Trophoblast cell (in vitro differentiated cells and primary cell): ENCODE measurements at places on chromosomes 3 and 15.

DNA sequence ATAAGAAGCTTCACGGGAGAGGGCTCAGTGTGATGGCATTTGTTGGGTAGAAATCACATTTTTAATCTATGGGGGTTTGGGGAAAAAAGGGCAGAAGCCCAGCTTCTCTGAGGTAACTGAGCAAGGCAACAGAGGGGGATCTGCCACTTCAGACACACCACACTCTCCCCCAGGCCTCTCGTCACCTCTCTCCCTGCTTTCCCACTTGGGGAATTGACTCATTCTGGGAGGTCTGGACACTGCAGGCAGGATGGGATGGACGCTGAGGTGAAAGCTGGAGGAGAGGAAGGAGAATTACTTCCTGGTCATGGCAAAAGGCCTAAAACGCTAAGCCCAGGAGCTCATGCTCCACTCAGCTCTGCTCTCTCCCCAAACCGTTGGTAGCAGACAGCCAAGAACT is 33.2 kb downstream of the MYO5C start:
- H3K4me1 ChIP-seq = peaks cover 21% of the 10 kb centered on the region
- H3K4me3 ChIP-seq = no peak overlapping the region
- H3K27me3 ChIP-seq = no peaks in the 10 kb centered on the region
- peak overlapping the region; percentile 18 for H3K27ac ChIP-seq
- no peak for DNase-seq

DNA sequence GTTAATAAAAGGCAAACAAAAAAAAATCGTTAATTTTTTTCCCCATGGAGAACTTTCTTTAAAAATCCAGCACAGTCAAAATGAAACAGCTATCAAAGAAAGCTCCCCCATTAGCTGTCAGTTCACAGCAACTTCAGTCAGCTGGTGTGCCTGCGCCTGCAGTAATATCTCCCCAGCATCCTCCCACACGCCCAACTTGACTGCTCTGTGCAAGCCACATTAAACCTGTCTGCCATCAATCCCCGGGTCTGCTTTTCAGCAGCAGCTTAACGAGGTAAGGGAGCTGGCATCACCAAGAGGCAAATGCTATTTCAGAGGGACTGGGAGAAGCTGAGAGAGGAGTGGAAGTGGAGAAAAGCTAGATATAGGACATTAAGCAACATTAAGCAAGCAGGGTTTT is 337.5 kb downstream of the GAP43 start:
- H3K4me1 ChIP-seq = no peaks in the 10 kb centered on the region
- no peak for DNase-seq
- no peaks in the 10 kb centered on the region for H3K27me3 ChIP-seq

GRCh38 chr15:80615783-80616391 is 79.2 kb upstream of the ABHD17C start:
- peak; percentile 97 for DNase-seq
- H3K36me3 ChIP-seq = no peaks in the 10 kb centered on the region
- H3K27me3 ChIP-seq = no peaks in the 10 kb centered on the region
- H3K4me1 ChIP-seq = no peaks in the 10 kb centered on the region
- H3K4me3 ChIP-seq = no peak overlapping the region
- H3K27ac ChIP-seq = no peak overlapping the region

- no peak overlapping the region for H3K27ac ChIP-seq
- no peak for DNase-seq
- no peak overlapping the region for H3K4me3 ChIP-seq
- H3K27me3 ChIP-seq = no peaks in the 10 kb centered on the region
- no peaks in the 10 kb centered on the region for H3K4me1 ChIP-seq
- H3K36me3 ChIP-seq = no peaks in the 10 kb centered on the region
Measured at GRCh38 chr15:80645494-80646065, 49.5 kb upstream of the ABHD17C start.

GRCh38 chr3:151813799-151814198 is at the start of gene AADAC:
AADAC (plus strand) TSS chr3:151814116; CDS start chr3:151814163, 47 bp downstream.
- no peak for DNase-seq
- peaks cover 2% of the 10 kb centered on the region for H3K4me1 ChIP-seq
- no peaks in the 10 kb centered on the region for H3K27me3 ChIP-seq
- no peak within 1 kb of the TSS for H3K27ac ChIP-seq
- H3K36me3 ChIP-seq = no peaks in the 10 kb centered on the region

DNA sequence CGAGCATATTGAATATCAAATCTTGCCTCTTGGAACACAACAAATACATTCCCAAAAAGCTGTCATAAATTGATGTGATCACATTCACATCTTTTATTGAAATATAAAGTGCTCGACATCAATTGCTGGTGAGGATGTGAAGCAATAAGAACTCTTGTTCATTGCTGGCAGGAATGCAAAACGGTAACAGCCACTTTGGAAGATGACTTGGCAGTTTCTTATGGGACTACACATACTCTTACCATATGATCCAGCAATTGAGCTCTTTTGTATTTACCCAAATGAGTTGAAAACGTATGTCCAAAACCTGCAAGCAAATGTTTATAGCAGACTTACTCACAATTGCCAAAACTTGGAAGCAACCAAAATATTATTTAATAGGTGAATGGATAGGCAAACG is 234.9 kb downstream of the CACNA2D3 start:
- H3K27me3 ChIP-seq = no peaks in the 10 kb centered on the region
- no peaks in the 10 kb centered on the region for H3K36me3 ChIP-seq

DNA sequence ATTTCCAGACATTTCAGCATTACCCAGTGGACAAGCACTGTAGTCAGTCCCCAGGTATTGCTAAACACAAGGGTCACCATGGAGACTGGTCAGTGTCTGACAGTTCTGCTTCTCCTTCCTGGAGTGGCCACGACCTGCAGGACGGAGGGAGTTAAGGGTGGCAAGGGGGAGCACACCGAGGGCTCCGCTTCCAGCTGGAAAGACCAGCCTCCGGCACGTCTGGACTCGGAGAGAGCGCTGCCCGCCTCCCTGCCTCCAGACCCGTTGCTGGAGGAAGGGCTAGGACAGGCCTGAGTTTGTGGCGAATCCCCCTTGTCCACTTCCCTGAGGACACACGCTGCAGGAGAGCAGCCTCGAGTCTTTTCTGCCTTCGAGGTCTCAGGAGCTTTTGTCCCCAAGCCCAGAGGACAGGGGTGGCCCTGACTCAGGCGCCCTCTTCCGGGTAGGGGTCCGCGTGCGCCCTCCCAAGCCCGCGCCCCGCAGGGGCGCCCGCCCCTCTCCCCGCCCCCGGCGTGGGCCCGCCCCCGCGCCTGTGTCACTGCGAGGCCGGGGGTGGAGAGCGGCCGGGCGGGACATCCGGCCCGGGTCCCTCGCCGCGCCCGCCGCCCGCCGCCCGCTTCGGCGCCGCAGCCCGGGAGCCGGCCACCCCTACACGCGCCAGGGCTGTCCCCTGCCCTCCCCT is at the start of gene CHST14:
Gene CHST14 (plus strand): TSS at position 562 of the 682 bp plus-strand sequence. CDS start 230 bp downstream, outside the sequence.
- peaks cover 13% of the 10 kb centered on the region for H3K4me1 ChIP-seq
- peak within 1 kb of the TSS; percentile 76 for H3K27ac ChIP-seq
- H3K36me3 ChIP-seq = peaks cover 20% of the 10 kb centered on the region
- peak; percentile 81 for DNase-seq
- peak within 1 kb of the TSS; percentile 68 for H3K4me3 ChIP-seq

- no peak for DNase-seq
- no peaks in the 10 kb centered on the region for H3K27me3 ChIP-seq
- no peaks in the 10 kb centered on the region for H3K4me1 ChIP-seq
- no peak overlapping the region for H3K4me3 ChIP-seq
Measured at GRCh38 chr3:157046520-157046919, 113.4 kb downstream of the CCNL1 start.

DNA sequence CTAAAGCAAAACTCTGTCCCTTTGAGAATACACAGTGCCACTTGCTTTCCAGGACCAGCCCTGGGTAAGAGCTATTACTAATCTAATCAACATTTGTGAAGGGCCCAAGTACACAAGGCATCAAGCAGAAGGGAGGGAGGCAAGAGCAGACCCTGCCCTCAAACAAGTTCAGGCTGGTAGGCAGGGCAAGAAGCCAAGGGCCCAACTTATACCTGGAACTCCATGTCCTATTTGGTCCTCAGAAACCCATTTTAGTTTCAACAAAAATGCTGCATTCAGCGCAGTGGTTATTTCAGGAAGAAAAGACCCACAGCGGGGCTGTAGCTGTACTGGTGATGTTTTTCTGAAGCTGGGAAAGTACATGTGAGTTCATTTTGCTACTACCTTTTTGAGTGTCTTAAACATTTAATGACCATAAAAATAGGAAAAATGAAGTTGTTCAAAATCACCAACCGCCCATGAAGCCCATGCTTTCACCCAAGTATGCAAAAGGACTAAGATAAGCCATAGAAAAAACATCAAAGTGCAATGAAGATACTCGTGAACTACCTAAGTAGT is 2.8 kb downstream of the RPS17 start:
- no peak for DNase-seq
- no peak overlapping the region for H3K27ac ChIP-seq
- no peaks in the 10 kb centered on the region for H3K27me3 ChIP-seq
- H3K4me3 ChIP-seq = no peak overlapping the region
- peaks cover 4% of the 10 kb centered on the region for H3K4me1 ChIP-seq

DNA sequence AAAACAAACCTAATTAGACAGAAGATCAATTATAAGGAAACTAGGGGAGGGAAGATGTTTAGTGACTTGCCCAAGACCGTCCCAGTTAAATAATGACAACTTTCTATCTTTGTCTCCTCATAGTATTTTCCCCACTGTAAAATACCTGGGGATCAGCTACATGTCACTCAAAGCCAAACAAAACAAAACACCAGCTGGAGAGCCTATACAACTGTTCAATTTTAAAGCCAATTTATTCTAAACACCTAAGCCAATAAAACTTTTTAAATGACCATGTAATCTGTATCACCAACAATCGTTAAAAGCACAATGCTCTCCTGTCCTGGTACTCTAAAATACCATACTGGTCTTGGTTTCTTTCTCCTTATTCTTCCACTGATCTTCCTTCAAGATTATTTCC is 168.4 kb downstream of the STAG1 start:
- H3K4me3 ChIP-seq = no peak overlapping the region
- no peaks in the 10 kb centered on the region for H3K27me3 ChIP-seq
- DNase-seq = no peak
- H3K36me3 ChIP-seq = no peaks in the 10 kb centered on the region
- no peaks in the 10 kb centered on the region for H3K4me1 ChIP-seq
- H3K27ac ChIP-seq = no peak overlapping the region

DNA sequence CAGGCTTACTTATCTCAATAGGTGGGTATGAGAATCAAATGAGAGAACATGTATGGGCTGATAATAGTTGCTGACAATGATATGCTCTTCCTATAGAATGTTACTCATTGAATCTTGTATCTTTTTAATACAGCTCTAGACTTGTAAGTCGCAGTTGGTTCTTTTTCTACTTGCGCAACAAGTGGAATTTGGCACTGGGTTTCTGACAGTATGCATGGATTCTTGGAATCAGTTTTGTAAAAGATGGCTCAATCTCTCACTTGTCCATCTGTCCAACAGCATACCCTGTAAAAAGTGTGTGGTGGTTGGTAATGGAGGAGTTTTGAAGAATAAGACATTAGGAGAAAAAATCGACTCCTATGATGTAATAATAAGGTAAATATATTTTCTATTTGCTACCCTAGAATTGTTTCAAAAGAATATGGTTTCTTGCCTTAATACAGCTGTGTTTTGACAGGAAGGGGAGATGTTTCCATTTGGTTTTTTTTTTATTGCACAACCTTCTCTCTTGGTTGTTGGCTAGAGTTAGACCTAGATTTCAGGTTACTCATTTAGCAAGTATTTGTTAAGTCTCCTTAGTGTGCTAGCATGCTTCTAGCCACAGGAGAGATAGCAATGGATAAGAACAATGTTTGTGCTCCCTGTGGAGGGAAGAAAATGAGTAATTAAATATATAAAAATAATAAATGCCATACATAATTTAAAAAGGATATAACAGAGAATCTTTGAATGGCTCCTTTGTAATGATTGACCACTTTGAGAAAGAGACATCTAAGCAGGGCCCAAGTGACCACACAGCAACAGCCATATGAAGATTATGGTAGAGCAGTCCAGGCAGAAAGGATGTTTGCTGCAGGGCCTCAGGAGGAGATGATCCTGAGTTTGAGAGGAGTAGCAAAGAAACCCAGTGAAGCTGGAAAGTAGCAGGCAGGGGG is 21.8 kb downstream of the ST3GAL6 start:
- peaks cover 3% of the 10 kb centered on the region for H3K4me1 ChIP-seq
- peak overlapping the region; percentile 0 for H3K27ac ChIP-seq
- no peak overlapping the region for H3K4me3 ChIP-seq
- H3K36me3 ChIP-seq = peaks cover 2% of the 10 kb centered on the region
- H3K27me3 ChIP-seq = no peaks in the 10 kb centered on the region

DNA sequence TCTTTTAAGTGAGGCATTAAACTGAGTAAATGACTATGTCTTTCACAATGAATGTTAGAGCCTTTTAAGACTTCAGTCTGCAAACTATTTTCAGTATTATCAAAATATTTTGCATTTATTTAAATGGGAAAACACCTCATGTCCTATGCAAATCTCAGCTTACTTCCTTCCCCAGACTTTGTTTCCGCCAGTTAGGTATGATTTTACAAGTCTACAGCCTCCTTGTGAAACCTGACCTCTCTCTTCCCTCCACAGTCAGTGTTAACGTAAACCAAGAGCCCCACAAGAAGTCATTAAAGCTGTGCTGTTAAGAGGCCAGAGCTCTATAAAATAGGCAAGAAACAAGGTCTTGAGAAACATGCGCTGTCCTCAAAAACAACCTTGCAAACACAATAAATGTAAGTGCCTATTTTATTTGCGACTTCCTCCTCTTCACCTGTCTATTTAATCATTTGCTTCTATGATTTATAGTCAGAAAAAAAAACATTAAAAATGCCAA is 48.3 kb downstream of the PRTG start:
- peaks cover 6% of the 10 kb centered on the region for H3K4me1 ChIP-seq
- H3K36me3 ChIP-seq = peaks cover 13% of the 10 kb centered on the region
- H3K27ac ChIP-seq = no peak overlapping the region
- no peaks in the 10 kb centered on the region for H3K27me3 ChIP-seq

DNA sequence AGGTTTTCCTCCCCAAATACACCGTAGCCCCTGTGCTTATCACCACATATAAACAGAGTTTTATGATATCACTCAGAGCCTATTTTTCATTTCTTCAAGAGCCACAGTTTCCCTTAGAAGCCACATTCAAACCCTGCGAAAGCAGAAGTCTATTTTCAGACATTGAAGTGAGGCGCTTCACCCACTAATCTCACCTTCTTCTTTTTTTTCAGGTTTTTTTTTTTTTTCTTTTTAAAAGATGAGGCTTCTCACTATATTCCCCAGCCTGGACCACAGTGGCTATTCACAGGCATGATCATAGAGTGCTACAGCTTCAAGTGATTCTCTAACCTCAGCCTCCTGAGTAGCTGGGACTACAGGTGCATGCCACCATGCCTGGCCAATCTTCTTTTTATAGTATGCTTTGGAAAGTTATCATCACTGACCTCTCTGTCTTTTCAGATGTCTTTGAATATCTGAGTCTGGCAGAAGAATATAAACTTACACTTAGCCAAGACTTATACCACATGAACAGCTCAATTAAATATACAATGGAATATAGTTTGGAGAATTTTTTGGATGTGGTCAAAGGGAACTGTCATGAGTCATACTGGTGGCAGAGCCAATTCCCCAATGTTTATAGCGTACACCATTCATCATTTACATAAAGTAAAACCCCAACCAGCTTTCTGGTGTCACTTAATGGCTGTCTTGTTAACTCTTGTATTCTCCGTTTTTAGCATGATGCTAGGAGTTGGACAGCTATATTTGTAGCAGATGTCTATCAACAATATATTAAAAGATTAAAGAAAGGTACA is 59.7 kb upstream of the CCDC50 start:
- no peaks in the 10 kb centered on the region for H3K27me3 ChIP-seq
- H3K4me3 ChIP-seq = no peak overlapping the region
- H3K36me3 ChIP-seq = no peaks in the 10 kb centered on the region
